ENCODE measurements at places on chromosomes 6 and 20.

DNA sequence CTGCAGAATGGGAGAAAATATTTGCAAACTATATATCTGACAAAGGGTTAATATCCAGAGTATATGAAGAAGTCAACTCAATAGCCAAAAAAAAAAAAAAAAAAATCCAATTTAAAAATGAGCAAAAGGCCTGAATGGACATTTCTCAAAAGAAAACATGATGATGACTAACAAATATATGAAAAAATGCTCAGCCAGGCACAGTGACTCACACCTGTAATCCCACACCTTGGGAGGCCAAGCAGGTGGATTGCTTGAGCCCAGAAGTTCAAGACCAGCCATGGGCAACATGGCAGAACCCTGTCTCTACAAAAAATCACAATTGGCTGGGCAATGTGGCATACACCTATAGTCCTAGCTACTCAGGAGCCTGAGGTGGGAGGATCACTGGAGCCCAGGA lies 2.1 kb upstream of the ECHDC1 start:
- no peak for DNase-seq

GRCh38 chr20:21033817-21034216 lies 72.3 kb downstream of the LINC00237 start:
- no peak for DNase-seq

DNA sequence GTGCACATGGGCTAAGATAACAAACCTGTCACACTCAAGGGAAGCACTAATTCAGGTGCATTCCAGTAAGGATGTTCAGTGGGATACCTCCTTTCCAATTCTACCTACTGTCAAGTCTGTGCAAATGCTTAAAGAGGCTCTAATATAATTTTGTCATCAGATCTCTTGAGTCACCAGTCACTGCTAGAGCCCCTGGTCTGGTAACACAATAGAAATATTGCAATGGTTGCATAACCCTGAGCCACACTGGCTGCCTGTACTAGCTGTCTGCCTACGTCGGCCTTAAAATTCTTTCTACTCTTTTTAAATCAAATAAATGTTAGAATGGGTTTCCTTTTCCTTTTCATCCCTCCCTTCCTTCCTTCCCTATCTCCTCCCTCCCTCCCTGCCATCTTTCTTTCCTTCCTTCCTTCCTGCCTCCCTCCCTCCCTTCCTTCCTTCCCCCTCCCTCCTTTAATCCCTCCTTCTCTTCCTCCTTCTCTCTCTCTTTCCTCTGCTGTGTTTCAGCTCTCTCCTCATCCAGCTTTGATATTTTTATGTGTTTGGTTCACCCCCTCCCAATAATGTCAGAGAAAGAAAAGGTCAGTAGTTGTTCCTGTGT lies 28.1 kb upstream of the OLIG3 start:
- DNase-seq: no peak

DNA sequence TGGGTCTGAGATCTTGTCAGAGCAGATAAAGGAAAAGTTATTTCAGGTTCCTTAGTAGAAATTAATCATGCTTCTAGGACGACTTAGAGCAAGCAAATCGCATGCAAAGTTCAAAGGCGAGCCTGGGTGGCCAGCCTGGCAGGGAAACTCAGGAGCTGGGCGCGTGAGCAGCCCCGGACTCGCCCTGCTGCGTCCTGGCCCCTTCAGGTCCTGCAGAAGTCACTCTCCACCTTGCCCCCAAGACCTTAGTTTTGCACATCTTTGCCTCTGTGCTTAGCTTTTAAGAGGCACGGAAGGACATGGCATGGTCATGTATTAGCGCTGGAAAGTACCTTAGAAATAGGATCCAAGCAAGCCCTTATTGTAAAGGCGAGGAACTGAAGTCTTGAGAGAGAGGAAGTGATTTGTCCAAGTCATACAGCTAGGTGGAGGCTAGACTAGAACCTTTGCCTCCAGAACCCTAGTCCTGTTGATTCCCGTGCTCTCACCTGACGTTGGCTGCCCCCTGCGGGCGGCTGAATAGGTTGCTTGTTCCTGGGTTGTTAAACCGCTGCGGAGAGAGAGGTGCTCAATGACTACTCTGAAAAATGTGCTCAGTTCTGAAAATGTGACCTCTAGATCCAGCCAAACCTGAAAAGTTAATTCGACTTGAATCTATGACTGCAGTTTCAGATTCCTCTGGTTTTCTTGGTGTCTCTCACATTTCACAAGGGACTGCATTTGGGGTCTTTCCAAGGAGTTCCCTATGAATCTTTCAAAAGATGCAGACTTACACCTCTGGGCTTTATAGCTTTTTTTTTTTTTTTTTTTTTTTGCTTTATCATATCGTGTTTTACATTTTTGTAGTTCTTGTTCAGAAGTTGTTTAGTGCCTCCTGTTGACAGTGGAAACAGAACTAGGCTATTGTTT lies 2.7 kb downstream of the MYB start:
- DNase-seq: peak; percentile 58

DNA sequence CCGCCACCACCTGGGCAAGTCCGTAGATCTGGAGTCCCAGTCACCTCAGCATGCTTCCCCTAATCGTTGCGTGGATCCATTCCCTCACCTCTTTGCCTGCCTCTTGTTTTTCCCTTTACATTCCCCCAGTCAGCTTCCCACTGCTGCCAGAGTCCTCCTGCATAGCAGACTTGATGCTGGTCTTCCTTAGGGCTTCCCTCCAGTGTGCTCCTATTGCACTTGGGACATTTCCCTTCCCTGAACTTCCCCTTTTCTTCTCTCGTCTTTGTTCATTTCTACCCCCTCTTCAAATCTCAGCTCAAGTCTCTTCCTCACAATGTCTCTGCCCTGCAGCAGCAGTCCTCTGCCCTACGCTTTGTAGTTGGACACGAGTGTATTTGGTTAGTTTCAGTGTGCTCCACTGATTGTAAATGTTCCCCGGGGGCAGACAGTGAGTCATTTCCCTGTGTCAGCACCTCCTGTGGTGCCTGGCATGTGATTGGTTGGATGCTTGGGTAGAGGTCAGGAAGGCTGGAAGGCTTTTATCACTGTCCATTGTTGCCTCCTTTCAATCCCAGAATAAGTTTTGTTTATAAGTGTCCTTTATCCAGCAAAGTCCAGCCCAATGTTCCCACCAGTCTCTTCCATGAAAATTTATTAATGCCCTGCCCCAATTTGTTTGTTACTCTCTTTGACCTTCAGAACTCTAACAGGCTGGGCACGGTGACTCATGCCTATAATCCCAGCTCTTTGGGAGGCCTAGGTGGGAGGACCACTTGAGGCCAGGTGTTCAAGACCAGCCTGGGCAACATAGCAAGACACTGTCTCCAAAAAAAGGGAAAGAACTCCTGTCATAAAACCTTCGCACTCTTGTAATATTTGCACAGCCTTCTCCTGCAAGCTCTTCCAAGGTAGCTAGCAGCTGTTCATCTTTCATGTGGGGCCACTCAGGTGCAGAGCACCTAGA lies 38.3 kb downstream of the FAM120B start:
- no peak for DNase-seq

GRCh38 chr20:50054626-50055511 lies 58.1 kb downstream of the UBE2V1 start:
- no peak for DNase-seq

GRCh38 chr6:10528158-10528981 lies 7.2 kb downstream of the GCNT2 start:
- no peak for DNase-seq

DNA sequence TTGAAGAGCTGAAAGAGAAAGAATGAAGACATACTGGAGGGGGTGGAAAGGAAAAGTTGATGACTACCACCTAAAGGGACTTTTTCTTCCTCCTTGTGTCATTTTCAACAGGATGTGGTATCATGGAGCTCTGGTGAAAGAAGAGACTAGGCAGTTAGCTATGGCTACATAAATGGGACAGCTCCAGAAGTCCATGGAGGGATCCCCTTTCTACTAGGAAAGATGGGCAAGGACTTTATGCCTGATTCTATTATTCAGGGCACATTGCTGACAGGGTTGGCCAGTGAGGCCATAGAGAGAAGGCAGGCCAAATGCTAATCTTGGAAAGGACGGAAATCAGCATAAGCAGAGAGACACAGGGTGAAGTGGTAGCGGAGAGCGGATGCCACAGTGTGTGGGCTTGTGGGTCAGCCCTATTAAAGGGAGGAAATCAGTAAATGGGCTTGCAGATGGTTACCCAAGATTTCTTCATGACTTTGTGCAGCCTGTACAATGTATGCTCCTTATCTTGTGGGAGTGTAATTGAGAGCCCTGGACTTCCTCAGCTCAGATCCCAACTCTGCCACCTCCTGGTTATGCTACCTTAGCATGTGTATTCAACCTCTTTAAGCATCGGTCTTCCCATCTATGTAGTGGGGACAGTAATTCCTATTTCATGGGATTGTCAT lies 77.4 kb upstream of the TMEM170B start:
- DNase-seq: no peak

DNA sequence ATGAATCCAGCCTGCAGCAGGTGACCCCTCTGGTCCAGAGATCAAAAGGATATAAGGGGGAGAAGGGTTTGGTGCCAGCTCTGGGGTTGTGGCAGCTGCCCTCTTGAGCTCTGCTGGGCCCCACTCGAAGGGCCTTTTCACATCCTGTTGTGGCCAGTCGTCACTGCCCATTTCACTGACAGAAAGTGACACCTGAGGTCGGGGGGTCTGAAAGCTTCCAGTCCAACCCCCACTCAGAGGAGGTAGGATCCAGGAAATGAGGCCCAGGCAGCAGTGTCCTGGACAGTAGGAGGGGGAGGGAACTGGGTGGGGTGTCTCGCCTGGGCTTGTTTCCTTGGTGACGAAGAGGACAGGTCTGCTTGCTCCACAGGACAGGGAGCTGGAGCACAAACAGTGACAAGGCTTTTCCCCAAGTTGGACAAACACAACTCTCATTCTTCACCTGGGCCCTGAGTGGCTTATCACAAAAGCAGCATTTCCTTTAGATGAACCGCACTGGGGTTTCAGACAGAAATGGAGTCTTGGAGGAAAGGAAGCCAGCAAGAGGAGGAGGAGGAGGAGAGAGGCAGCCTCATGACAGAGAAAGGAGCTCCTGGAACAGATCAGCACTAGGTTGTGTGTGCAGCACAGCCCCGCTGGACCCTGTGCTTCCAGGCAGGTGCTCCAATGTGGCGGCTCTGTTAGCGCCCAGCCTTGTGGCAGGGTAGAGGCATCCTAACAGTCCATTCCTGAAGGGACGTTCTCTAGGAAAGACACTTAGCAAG lies 11.0 kb downstream of the FRS3 start:
- no peak for DNase-seq

DNA sequence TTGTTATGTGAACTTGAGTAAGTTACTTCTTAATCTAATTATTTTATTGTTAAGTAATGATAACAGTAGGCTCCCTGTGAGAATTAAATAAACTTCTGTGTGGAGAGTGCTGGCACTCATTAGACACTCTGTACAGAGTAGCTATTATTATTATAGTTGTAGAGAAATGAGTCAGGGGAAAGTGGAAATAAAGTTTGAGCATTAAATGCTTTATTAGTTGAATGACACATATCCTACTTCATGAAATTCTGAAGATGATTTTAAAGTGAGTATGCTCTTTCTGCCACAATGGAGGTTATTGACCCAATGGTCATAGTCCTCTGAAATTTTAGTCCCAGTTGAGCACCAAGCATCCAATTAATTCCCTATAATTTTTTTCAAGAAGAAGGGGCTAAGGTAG lies 5.9 kb downstream of the ECI2 start:
- no peak for DNase-seq

- DNase-seq: no peak
Measured at GRCh38 chr6:159071843-159072769, 27.3 kb upstream of the TAGAP start.

GRCh38 chr20:37943501-37944455 lies 40.9 kb downstream of the VSTM2L start:
- DNase-seq: no peak

DNA sequence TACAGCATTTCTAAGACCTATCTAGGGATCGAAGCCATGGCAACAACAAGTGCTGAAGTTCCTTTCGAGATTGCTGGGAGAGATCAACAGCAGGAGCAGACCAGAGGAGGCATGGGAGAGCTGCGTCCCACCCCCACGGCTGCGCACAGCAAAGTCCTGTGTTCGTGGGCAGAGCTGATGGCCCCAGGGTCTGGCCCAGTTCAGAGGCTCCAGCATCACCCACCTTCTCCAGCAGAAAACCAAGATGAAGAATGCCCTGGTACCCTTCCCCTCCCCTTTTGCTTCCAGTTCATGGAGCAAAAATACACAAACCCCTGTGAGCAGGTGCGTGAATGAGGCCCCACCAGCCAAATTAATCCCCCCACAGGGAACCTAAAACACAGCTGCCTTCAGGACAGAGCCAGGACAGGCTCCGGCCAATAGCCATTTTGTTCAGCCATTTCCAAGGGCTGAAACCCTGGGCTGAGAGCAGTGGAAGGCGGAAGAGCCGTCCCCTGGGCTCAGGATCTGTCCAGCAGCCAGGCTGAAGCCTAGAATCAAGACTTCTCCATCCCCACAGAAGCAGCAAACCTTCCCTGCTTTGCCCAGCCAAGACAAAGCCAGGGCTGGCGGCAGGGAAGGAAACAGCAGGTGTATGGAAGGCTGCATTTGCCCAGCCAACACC lies 102.8 kb downstream of the PREX1 start:
- DNase-seq: no peak

GRCh38 chr6:46271107-46271506 lies 100.3 kb upstream of the ENPP5 start:
- no peak for DNase-seq

DNA sequence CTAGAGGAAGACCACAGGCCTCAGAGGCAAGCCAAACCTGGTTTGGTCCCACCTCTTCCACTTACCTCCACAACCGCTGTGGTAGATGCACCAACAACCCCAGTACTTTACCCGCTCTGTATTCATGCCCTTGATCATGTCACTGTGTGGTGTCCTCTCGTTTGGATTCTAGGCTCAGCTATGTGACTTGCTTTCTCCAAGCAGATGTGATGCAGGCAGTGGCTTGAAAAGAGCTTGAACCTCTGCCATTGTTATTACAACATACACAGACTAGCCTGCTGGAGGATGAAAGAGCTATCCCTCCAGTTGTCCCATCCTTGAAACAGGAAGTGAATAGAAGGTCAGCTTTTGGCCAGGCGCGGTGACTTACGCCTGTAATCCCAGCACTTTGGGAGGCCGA lies 147.7 kb downstream of the ZNF217 start:
- no peak for DNase-seq

DNA sequence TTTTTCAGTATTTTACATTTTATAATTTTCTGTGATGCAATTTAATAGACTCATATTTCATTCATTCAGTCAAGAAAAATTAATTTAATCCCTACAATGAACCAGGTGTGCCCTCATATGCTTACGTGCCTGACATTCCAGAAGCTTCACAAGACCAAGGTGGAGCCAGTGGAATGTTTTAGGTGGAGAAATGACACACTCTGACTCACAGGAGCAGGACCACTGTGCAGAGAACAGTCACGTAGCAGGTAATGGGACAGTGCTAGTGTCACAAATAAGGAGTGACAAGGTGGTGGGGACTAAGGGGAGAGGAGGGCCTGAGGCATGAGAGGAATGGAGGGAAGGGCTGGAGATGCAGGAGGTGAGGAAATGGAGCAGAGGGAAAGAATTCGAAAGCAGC lies 37.0 kb upstream of the HLA-G start:
- no peak for DNase-seq

- DNase-seq: peak; percentile 36
Measured at GRCh38 chr6:142913511-142914047, 31.4 kb downstream of the HIVEP2 start.

DNA sequence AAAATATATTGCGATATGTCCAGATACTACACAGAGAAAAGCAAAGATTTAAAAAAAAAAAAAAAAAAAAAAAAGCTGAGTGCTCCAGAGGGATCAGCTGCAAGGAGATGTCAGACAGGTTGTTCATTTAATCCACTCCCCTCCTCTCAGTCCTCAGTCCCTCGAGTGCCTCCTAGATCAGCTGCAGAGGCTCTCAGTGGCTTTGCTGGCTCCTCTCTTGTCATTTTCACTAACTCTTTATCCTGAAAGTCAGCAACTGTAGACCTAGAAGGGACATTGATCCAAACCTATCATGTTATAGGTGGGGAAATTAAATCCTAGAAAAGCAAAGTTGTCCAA lies 61.6 kb downstream of the KIAA0319 start:
- DNase-seq: no peak
